CD4-positive, alpha-beta T cell treated with Interleukin-17A for 1 hour (primary cell): ENCODE measurements at places on chromosomes 3 and 15.

DNA sequence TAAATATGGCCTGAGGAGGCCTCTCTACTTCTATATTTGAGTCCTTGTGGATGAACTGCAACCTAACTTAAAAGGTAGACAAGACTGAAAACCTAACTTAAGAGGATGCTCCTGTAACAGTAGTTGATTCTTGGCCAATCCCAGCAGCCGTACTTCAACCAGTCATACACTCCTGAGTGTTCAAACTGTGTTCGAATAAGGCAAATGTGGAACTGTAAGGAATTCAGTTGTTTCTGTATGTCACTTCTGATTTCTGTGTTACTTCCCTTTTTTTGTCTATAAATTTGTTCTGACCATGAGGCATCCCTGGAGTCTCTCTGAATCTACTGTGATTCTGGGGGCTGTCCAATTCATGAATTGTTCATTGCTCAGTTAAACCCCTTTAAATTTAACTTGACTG is 20.5 kb downstream of the GALK2 start:
- DNase-seq, result no peak

DNA sequence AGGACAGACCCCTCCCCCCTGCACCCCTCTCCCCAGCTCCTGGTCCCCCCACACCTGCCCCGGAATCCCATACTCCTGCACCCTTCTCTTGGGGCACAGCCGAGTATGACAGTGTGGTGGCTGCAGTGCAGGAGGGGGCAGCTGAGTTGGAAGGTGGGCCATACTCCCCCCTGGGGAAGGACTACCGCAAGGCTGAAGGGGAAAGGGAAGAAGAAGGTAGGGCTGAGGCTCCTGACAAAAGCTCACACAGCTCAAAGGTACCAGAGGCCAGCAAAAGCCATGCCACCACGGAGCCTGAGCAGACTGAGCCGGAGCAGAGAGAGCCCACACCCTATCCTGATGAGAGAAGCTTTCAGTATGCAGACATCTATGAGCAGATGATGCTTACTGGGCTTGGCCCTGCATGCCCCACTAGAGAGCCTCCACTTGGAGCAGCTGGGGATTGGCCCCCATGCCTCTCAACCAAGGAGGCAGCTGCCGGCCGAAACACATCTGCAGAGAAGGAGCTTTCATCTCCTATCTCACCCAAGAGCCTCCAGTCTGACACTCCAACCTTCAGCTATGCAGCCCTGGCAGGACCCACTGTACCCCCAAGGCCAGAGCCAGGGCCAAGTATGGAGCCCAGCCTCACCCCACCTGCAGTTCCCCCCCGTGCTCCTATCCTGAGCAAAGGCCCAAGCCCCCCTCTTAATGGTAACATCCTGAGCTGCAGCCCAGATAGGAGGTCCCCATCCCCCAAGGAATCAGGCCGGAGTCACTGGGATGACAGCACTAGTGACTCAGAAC is 9.8 kb downstream of the MAP1A start:
- DNase-seq, result no peak

GRCh38 chr3:70729845-70730244 is 417.4 kb upstream of the MDFIC2 start:
- no peak for DNase-seq

GRCh38 chr3:136819392-136819730 is 435 bp downstream of the SLC35G2 start:
- no peak for DNase-seq

GRCh38 chr3:16770792-16771191 is 114.0 kb upstream of the PLCL2 start:
- DNase-seq, result no peak

DNA sequence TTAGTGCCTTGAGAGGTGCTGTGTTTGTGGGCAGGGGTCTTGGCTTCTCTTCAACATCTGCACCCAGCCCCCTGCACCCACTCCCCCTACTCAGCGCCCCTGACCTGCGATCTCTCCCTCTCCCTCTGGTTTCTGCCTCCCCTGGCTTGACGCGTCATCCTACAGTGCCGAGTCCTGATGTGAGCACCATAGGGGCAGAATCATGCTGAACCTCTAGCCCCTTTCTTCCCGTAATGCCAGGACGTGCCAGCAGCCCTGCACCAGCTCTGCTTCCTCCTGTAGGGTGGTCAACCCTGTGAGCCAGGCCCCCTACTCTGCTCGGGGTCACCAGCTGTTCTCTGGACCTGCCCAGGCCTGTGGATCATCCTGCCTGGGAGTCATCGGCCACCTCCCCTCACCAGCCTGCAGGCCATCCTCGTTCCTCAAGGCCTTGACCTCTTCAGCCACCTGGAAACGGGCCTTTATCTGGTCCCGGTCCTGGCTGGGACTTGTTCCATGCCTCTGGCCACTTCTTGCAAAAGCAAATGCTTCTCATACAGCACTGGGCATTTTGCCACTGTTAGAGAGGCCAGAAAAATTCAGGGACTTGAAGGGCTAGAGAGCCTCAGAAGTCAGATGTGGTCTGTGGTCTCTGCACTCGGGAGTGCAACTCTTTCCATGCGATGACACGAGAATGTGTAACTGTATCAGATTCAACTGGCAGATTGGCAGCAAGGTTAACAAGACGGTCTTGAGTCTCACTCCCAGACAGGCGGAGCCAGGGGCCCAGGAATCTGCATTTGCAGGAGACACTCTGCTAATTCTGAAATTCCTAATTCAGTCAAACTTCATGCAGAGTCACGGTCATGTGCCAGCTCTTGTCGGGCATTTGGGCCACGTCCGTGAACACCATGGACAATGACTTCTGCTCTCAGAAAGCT is 16.7 kb upstream of the KLF15 start:
- no peak for DNase-seq

- DNase-seq, result no peak
These were observed 885.2 kb upstream of the CFAP20DC start for GRCh38 chr3:59935025-59935424.

- no peak for DNase-seq
These were observed 156.5 kb upstream of the SLC2A2 start for GRCh38 chr3:171183042-171183441.

- DNase-seq, result no peak
These were observed 1.4 kb upstream of the FES start for GRCh38 chr15:90882781-90883525.

DNA sequence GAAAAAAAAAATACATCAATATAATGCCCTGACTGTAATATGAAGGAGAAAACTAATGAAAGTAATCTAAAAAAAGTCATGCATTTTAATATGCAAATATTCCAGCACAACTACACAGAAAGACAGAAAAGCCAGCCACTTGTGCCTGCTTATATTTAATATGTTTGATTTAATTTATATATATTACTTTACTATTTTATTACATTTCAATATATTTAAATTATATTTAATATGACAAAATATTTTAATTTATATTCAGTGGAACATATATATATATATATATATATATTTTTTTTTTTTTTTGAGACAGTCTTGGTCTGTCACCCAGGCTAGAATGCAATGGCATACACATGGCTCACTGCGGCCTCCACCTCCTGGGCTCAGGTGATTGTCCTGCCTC is 14.1 kb upstream of the SAMD7 start:
- no peak for DNase-seq

- no peak for DNase-seq
These were observed 432.7 kb upstream of the ALCAM start for GRCh38 chr3:104933972-104934371.

DNA sequence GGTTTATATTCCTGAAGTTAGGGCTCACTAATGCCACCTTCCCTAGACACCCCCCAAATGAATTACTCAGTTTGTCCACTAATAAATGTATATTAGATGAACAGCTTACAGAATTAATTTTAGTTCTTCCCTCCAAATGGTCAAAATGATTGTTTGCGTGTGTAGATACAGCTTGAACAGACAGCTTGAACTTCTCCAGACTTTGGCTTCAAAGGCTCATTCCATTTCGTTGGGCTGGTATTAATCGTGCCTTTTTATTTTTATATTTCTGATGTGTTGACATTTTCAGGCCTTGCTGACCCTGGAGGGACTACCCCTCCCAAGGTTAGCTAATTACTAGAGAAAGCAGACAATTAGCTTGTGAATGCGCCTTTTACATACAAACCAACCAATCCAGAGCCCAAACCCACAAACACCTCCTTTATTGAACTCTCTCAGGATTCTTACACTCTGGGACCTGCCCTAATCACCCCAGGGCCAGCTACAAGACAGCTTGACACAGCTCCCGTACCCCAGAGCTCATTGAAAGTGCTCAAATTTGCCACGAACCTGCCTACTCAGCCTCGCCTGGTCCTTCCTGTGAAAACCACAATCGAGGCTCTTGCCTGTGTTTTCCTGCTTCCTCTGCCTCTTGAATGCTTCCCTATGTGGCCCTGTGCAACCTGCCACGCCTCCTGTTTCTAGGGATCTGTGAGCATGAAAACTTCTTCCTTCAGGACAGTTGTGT is 40.3 kb downstream of the RPL22L1 start:
- no peak for DNase-seq

- DNase-seq, result no peak
These were observed 112.6 kb downstream of the UACA start for GRCh38 chr15:70650567-70651302.

DNA sequence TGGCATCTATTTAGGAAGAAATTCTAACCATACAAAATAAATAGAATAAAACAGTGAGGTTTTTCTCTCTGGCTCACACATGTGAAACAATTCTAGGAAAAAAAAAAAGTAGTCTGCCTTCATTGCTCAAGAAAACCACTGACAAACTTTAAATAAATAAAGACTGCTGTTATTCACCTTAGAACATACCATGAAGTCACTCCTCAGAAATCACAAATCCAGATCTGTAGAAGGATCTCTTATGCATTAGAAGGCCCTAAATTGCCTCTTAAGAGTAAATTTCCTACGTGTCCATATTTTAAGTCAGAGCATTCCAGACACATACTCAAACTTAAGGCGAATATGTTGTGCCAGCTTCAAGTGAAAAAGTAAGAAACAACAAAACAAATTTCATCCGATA is 217.3 kb downstream of the ZIC4 start:
- DNase-seq, result no peak

GRCh38 chr3:28467414-28467813 is 118.8 kb upstream of the AZI2 start:
- no peak for DNase-seq

DNA sequence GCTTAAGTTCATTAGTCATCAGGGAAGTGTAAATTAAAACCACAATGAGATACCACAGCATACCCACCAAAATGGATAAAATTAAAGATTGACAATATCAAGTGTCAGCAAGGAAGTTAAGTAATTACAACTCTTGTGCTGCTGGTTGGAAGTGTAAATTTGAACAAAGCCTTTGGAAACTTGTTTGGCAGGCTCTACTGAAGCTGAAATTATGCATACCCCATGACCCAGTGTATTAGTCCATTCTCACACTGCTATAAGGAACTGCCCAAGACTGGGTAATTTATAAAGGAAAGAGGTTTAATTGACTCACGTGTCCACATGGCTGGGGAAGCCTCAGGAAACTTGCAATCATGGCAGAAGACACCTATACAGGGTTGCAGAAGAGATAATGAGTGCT is 196.1 kb downstream of the PDCD6IP start:
- DNase-seq, result no peak

GRCh38 chr3:31077021-31077601 is 182.7 kb upstream of the GADL1 start:
- DNase-seq, result no peak

- no peak for DNase-seq
These were observed 55.1 kb upstream of the SPRED1 start for GRCh38 chr15:38197553-38197952.

GRCh38 chr3:10437272-10437994 is 68.0 kb downstream of the ATP2B2 start:
- DNase-seq, result peak; percentile 81

DNA sequence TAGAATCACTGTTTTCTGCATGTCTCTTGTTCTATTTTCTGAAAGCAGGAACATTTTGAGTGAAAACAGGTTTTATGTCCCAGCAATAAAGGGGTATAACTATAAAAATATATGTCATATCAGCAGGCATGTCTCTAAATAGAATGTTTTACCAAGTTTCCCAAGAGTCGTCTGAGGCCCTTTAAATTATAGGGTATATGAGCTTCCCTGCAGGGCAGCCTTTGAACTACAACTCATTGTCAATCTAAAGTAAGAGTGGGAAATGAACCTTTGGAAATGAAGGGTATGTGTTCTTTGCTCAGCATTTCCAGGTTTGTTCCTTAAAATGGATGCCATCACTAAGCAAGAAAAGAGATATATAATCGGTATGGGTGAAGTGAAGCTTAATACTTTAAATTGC is 138.6 kb downstream of the LSAMP start:
- DNase-seq, result no peak

GRCh38 chr15:67127965-67128364 is 62.6 kb downstream of the SMAD3 start:
- DNase-seq, result no peak

DNA sequence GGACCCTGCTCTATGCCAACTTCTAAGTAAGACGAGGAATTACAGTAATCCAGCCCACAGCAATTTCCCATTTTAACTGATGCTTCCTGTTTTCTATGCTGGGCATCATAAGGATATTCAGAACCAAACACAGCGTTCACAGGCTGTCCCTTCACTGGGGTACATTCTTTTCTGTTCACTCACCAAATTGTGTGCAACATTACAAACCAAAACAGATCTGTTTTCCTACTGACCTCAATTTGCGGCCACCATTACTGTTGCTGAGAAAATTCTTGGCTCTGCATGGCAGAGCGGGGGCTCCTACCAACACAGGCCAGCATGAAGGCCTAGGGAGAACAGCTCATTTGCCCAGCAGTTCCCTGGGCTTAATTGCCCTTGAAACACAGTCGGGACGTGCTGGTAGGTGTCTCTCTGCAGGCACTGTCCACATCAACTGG is 76.5 kb downstream of the MYO1E start:
- DNase-seq, result no peak

GRCh38 chr3:62241279-62241678 is 132.1 kb downstream of the FEZF2 start:
- DNase-seq, result no peak

DNA sequence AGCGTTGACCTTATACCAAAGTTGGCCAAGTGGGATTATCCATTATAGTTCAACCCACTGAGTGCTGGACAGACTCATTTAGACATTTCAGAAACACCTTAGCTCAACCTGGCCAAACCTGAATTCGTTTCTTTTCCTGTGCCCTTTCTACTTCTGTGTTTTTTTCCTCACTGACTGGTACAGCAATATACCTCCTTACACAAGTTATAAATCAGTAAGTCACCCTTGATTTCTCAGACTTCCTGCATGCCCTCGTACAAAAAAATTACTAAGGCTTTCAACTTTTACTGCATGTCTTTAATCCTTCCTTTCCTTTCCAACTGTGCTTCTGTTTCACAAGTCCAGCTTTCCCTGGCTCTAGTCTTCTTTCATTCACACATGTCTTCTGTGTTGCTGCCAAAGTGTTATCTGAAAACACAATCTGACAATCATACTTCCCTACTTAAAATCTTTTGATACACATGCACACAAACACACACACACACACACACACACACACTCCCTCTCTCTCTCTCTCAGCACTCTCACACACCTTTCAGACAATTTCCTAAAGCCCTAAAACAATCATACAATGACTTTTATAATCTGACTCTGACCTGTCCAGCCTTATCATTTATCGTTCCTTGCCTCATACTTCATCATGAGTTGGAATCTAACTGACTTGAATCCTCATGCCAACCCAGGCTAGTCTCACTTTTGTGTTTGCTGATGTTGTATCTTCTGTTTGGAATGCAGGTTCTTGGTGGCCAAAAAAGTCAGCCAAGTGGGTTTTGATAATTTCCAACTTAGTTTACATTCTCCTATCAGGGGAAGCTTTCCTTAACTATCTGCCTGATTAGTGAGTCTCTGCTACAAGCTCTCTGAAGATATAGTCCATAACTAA is 436.4 kb downstream of the NAALADL2 start:
- DNase-seq, result no peak

GRCh38 chr15:40796041-40796440 is 10.8 kb upstream of the ZFYVE19 start:
- DNase-seq, result no peak
